ENCODE measurements at places on chromosomes 11 and 22.

GRCh38 chr11:73932781-73933180 is 18.0 kb upstream of the DNAJB13 start:
- no peak for DNase-seq

DNA sequence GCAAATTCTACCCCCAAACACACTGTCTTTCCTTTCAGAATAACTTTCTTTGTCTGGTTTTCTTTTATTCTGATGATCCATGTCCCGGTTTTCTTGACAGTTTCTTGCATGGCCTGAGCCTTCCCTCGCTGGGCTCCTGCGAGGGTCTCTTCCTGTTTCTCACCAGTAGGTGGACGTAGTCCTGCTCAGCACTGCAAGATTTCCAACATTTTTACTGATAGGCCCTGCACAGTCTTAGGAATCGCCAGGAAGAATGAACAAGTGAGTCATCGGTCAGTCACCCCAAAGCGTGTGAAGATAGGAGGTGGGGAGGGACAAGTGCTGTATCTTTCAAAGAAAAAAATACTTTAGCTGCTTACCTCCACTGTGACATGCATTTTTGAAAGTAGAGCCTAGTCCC is 16.9 kb upstream of the KIRREL3 start:
- DNase-seq: peak; percentile 92

DNA sequence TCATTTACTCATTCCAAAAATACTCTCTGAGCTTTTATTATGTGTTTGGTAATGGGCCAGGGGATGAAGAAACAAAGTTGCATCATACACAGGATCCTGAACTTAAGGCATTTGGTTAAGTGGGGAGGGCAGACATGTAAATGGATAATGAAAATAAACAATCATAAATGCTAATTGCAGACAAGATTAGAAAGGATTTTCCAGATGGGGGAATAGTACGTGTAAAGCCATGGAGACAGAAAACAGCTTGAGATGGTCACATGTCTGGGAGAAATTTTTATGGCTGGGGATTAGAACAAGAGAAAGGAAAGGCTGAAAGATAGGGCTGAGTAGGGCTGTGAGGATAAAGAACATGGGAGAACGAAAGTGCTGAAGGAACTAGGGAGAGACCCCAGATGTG is 534.3 kb upstream of the LARGE1 start:
- no peak for DNase-seq

DNA sequence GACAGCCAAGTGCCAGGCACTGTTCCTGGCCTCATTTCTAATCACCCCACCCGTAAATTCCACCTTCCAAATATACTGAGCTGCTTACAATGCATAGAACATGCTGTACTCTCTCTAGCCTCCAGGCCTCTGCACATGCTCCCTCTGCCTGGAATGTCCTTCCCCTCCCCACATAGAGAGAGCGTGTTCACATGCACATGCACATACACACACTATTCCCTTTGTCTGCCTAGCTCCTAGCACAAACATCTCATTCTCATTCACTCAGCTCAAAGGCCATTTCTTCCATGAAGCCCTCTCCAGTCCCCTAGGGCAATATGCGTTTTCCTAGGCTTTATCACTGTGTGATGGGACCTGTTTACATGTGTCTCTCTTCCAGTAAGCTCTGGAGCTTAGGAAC is 144.6 kb downstream of the WT1 start:
- DNase-seq: no peak

DNA sequence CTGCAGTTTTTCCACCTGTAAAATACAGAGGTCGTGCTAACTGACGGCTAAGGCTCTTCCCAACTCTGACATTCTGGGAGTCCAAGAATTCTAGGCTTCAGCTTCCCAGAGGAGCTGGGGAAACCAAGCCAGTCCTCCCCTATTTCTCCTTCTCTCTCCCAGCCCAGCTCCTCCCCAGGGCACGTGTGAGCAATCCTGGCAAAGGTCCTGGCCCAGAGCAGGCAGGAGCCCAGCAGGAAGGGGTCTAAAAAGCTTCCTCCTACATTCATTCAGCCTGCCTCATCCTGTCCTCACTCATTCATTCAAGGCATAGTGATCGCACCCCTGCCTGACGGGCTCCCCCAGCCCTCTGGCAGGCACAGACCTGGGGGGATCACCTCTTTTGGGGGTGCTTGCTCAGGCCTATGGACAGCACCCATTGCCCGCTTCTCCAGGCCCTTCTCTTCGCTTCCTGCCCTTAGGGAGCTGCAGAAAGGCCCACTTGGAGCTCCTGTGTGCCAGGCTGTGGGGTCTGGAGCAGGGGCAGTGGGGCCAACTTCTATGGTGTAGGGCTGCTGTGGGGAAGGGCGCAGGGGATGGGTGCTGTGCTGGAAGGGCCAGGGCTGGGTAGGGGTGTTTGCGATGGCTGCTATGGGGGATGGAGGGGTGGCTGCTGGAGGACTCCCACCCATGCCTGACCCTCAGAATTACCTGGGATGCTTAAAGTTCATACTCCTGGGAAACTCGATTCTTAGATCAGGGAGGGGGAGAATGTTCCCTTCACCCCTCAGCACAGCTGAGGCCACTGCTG is 9.8 kb downstream of the KCNC1 start:
- peak; percentile 30 for DNase-seq

GRCh38 chr11:12224537-12224893 is 114.1 kb downstream of the MICAL2 start:
- DNase-seq: peak; percentile 46

GRCh38 chr11:72237112-72237931 is 6.7 kb downstream of the PHOX2A start:
- no peak for DNase-seq

DNA sequence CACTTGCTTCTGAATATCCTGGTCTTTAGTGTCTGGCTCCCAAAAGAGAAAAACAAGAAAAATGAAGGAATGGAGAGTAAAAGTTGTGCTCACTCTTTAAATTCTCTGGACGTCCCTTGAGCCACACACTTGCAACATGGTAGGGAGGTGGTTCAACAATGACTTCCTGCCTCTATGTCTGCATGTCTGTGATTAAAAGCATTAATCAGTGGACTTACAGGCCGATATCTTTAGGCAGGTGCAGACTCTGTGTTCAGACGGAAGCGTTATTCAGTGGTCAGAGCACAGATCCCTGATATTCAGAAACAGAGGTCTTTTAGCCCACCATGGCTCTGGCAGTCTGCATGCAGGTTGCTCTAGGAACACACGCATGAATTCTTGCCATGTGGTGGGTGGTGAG is 1920.0 kb upstream of the RAG2 start:
- no peak for DNase-seq

- no peak for DNase-seq
These were observed 13.4 kb upstream of the ST14 start for GRCh38 chr11:130145975-130146776.

DNA sequence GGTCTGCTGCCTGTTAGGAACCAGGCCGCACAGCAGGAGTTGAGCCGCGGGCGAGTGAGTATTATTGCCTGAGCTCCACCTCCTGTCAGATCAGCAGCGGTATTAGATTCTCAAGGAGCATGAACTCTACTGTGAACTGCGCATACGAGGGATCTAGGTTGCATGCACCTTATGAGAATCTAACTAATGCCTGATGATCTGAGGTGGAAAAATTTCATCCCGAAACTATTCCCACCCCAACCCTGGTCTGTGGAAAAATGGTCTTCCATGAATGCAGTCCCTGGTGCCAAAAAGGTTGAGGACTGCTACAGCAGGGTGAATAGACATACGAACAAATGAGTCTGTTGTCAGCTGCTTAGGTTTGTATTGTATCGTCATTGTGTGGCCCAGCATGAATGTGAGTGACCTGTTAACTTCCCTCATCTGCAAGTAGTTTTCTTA is 29.8 kb downstream of the RNF141 start:
- no peak for DNase-seq

DNA sequence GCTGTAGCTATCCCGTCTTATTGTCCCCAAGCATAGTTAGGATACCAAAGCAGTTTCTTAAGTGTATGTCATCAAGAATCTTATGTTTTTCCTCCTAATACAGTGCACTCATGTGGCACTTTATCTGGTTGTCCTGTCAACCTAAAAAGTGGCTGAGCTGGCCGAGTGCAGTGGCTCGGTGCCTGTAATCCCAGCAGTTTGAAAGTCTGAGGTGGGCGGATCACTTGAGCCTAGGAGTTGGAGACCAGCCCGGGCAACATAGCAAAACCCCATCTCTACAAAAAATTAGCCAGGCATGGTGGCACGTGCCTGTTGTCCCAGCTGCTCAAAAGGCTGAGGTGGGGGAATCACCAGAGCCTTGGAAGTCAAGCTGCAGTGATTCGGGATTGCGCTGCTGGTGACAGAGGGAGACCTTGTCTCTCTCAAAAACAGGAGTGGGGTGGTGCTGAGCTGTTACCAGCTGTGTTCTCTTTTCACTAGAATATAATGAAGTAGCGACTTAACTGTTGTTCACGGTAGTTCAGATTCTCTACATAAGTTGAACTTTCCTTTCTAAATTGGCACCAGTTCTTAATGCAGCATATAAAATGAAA is 48.1 kb downstream of the EP300 start:
- DNase-seq: no peak

GRCh38 chr22:25021976-25022711 is 69.6 kb downstream of the KIAA1671 start:
- no peak for DNase-seq

GRCh38 chr22:23168391-23169042 is 11.8 kb upstream of the BCR start:
- no peak for DNase-seq

DNA sequence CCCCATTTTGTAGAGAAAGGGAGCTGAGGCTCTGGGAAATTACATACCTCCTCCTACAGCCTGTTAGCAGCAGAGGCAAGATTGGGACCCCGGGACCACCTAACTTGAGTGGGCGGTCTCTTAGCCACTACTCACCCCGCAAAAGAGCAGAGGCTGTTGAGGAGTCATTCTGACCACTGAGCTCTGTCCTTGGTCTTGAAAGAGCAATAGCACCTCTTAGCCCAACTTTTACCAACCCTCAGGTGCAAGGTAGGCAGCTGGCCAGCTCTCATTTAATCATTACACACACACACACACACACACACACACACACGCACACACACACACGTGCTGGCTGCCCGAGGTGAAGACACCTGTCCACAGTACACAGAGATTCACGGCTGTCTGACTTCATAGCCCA is 115.8 kb upstream of the ASPHD2 start:
- DNase-seq: no peak
